ENCODE measurements at places on chromosomes 2 and 18.

DNA sequence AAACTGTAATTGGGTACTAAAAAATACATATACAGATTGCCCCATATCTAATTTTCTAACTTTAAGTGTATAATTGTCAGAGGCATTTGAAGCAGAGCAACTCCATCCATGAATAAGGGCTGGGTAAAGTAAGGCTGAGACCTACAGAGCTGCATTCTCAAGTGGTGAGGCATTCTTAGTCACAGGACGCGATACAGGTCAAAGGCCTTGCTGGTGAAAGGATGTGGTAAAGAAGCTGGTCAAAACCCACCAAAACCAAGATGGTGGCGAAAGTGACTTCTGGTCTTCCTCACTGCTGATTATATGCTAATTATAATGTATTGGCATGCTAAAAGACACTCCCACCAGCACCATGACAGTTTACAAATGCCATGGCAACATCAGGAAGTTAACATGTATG, 50.0 kb downstream of the SLC8A1 start:
- DNase-seq = no peak

- no peak for DNase-seq
Observed at GRCh38 chr2:68403199-68403644, 38.1 kb downstream of the PLEK start.

- DNase-seq = no peak
Observed at GRCh38 chr2:67002618-67003371, 394.3 kb upstream of the ETAA1 start.

DNA sequence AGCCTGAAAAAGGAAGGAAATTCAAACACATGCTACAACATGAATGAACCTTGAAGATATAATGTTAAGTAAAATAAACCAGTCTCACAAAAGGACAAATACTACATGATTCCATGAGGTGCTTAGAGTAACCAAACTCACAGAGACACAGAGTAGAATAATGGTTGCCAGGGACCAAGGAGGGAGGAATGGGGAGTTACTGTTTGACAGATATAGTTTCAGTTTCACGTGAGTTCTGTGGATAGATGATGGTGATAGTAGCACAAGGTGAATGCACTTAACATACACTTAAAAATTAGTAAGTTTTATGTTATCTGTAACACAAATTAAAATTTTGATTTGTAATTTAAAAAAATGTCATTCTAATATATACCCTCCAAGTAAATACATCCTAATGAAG, 106.9 kb upstream of the ACVR1C start:
- no peak for DNase-seq

- no peak for DNase-seq
Observed at GRCh38 chr2:86305195-86305914, 32.1 kb downstream of the REEP1 start.

GRCh38 chr2:46535360-46535759, 56.0 kb downstream of the TMEM247 start:
- no peak for DNase-seq

GRCh38 chr2:197599285-197599965, 76.0 kb downstream of the RFTN2 start:
- no peak for DNase-seq

DNA sequence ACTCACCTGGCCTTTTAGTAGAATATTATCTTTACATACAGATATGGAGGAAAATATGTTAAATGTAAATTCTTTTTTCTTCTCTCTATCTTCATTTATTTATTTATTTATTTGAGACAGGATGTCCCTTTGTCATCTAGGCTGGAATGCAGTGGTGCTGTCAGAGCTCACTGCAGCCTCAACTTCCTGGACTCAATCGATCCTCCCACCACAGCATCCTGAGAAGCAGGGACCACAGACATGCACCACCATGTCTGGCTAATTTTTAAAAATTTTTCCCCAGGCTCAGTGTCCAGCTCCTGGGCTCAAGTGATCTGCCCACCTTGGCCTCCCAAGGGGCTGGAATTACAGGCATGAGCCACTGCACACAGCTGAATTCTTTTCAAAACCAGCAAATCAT, 20.3 kb downstream of the KYNU start:
- no peak for DNase-seq

- DNase-seq = no peak
Observed at GRCh38 chr2:164692114-164692513, 70.8 kb upstream of the GRB14 start.

- no peak for DNase-seq
Observed at GRCh38 chr2:51027442-51027841, 4.5 kb downstream of the NRXN1 start.

GRCh38 chr18:36830158-36830495, 1.2 kb downstream of the KIAA1328 start:
- DNase-seq = peak; percentile 24

DNA sequence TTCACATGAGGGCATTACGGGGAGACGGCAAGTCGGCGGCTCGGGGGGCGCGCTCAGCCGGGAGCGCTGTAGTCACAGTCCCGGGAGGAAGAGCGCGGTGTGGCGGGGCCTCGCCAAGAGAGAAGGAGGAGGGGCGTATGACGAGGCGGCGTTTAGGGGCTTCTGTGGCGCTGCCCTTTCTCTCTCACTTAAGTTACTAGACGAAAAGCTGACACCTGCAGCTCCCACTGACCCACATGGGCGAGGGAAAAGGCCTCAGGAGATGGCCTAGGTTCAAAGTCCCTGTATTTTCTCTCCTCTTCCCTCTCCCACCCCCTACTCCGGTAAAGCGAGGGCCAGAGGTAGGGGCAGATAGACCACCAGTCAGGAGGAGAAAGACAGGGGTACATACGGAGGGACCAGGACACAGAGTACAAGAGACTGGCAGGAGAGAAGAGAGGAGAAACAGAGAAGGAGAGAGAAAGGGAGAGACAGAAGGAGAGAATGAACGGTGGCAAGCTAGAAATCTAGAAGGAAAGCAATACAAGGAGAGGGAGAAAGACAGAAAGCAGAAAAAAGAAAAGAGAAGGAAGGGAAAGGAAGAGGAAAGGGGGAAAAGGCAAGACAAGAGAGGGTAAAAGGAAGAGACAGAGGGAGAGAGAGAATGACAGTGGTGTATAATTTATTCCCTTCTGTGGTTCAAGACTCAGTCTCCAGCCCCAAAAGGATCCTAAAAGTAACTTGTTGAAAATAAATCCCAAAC, 3.8 kb downstream of the SIX2 start:
- no peak for DNase-seq

DNA sequence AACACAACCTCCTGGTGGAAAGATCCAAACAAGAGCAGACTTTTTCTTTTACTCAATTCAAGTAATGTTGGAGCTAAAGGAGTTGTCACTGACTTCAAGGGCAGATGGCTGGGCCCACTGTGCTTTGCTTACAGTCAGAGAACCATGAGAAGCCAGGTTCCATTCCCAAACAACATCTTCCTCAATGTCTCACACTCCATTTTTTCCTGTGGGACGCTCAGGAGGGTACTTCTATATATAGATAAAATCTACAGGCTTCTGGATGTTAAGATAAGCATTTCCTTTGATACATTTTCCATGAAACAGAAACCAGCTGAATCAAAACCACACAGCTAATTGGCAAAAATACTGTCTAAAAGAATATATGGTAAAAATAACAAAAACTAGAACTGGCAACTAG, 14.4 kb downstream of the IWS1 start:
- DNase-seq = no peak

DNA sequence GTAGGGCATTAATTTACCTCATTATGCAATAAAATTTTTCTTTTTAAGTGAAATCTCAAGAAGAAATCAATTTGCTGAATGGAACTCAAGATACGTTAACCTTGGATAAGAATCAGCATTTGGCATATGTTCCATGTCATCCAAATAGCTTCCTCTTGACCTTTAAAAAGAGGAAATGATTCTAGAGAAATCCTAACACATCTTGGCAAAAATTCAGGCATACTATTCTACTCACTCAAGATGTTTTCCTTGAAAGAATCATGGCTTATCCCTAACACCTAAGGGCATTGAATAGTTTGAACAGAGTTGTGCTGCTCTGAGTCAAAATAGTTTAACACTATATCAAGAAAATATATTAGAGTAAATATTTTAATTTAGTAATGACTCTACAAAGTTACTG, 678.0 kb downstream of the EPHA4 start:
- no peak for DNase-seq

DNA sequence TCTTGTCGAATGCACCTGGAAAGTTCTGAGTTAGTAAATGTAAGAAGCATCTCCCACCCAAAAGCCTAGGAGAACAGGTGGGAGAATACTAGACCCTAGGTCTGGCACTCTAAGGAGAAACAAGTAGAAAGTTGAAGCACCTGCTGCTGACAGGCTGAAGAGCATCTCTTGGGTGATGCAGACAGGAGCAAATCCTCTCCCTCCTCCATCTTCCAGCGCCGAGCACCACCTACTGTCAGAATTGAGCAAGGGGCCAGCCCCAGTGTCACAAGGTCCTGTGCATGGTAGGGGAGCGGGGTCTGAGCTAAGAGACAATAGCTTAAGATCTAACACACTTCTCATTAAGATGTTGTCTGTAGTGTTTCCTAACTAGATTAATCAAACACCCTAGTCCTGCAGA, 52.9 kb downstream of the HK2 start:
- DNase-seq = no peak

DNA sequence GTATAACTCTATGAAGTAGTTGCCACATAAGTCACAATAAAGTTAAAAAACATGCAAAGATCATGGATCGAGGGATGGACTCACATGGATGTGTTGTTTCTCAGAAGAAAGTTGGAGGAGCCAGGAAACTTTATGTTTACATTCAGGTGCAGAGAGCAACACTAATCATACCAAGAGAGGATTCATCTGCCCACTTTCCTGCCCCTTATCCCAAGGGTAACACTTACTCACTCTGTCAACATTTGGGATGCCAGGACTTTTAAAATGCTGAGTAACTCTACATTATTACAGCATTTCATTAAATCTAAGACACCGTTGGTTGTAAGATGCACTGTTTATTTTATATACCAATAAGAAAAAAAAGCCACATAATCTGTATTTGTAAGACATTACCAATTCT, 170.4 kb downstream of the KCNE4 start:
- DNase-seq = no peak

GRCh38 chr2:109649736-109650695, 35.9 kb downstream of the SOWAHC start:
- DNase-seq = no peak

GRCh38 chr2:221673248-221673647, 101.1 kb upstream of the EPHA4 start:
- DNase-seq = no peak

DNA sequence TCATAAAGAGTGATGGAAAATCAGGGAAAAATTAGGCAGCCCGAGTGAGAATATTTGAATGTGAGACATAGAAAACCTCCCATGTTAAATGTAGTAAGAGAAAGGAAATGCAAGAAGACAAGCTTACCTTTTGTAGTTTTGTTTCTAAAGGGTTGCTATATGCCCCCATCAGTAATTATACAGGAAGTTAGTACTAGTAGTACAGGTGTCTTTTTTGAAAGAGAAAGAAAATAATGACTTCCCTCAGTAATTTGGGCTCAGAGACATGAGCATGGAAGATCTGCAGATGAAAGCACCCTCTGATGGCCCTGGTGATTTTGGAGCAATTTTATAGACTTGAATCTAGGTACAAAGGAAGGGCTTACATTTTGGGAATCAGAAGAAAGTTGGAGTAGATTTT, 80.8 kb downstream of the RHBDD1 start:
- peak; percentile 3 for DNase-seq

GRCh38 chr18:79819968-79820351, 22.2 kb downstream of the KCNG2 start:
- no peak for DNase-seq

- no peak for DNase-seq
Observed at GRCh38 chr2:163570391-163570790, 165.4 kb downstream of the FIGN start.

DNA sequence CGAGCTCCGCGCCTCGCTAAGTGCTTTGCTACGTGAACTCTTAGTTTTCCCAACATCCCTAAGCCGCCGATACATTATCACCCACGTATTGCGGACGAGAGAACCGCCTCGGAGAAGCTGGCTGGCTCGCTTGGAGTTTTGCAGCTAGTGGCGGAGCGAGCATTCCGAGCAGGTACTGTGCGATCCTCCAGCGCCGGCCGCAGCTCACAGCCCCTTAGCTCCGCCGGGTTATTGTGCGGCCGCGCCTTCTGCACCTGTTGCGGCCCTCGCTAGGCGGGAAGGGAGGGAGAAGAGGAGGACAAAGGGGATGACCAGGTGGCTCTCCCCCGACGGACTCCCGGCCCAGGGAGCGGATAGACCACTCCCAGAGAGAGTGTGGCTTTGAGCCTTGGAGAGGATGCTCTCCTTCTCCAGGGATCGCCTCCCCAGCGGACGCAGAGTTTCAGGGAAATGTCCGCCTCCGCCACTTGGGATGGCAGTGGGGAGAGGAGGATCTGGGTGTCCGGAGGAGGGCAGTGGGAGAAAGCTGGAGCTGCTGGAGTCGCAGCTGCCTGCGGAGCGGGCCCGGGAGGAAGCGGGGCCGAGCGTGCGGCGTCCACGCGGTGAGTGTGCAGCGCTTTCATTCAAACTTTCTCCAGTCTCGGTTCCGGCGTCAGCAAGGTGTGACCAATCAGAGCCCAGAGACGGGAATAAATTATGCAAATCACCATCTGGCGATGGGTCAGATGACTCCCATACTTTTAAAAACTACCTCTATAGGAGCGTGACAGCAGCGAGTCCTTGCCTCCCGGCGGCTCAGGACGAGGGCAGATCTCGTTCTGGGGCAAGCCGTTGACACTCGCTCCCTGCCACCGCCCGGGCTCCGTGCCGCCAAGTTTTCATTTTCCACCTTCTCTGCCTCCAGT, at the start of gene LIPG:
TSS of gene LIPG (plus strand) at position 769 of the 905 bp plus-strand sequence. CDS start 252 bp downstream, outside the sequence.
- DNase-seq = peak; percentile 4

DNA sequence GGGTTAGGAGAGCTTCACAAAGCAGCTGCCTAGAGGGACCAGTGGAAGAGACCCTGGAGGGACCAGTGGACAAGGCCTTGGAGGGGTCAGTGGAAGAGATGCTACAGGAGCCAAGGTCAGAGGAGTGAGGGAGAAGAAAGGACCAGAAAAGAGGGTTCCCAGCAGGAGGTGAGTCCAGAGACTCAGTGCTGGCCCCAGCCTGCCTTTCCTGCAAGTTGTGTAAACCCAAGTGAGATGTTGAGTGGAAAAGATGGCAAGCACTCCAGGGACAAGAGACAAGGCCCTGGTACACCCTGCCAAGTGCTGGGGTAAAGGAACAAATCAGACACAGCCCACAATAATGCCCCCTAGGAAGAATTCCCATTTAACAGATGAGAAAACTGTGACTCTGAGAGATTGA, 94.4 kb downstream of the TTC32 start:
- no peak for DNase-seq

GRCh38 chr18:10131460-10132395, 217.9 kb downstream of the VAPA start:
- DNase-seq = no peak

DNA sequence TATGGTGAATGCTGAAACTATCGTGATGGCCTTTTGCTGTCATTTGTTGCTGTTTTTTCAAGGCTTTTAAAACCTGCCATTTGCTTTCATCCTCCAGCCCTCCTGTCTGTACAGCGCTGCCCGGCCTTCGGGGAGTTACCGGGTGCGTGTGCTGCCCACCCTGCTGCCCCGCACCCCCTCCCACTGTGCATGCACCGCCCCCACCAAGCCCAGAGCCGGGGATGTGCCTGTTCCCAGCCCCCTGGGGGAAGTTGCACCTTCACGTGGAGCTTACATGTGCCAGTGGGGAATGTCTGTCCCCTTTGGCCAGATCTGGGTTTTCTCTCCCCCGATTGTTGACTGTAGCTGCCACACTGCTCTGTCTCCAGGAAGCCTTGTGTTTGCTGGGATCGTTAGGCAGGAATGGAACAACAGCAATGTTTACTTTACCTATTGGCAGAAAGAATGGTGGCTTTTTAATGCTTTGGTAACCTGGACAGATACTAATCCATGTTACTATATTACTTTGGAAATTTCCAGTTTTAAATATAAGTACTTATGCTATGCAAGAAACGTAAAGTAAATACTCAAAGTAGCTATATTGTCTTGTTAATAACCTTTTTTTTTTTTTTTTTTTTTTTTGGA, 64.8 kb upstream of the RBM44 start:
- DNase-seq = peak; percentile 90
